Stimulated activated CD8-positive, alpha-beta memory T cell treated with anti-CD3 and anti-CD28 coated beads, Interleukin-7, amount 100 ng/mL, for 24 hours (primary cell): ENCODE measurements at places on chromosomes 7 and 10.

- no peak for DNase-seq
Observed at GRCh38 chr10:75987616-75988015, 556.2 kb downstream of the LRMDA start.

DNA sequence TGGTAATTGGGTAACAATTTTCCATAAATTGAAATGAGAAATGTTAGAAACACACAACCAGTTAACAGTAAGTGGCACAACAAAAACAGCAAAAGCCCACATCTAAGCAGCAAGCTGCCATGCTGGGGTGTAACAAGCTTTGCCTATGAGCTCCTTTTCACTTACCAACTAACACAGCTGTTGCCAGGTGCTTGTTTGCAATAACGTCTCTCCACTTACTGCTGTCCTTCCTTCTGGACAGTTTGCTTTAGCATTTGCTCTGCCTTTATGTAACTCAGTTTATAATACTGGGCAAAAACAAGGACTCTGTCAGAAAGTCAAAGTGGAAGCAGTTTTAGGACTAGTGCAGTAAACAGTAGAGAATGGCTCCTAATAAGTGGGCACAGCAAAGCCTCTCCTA, 740.9 kb downstream of the POM121L12 start:
- no peak for DNase-seq

DNA sequence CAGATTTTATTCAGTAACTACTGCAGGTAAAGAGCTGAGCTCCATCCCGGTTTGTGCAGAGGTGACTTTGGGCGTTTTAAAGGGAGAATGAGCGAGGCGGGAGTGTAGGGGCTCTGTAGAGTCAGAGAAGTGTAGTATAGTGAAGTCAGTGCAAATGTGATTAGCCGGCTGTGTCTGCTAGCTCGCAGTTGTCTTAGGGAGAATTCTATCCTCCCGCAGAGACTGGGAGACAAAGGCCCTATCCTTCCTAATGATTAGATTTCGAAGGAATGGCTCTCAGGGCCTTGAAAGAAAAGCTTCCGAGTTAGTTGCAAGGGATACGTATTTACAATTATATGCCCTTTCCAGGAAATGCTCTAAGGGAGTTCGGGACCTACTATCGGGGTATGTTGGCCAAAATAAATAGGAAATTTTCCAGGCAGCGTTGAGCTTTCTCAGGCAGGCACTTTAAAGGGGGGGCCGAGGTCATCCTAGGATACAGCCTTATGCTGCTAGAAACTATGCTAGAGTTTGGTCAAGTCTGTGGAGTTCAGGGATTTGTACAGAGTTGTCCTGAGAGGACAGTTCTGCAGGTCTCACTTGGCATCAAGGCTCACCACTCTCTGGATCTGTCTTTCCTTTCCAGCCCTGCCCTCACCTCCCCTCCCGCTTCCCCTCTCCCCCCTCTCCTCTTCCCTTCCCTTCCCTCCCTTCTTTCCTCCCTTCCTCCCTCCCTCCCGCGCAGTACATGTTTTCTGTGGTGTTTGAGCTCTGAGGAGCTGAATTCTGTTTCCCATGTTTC, 825 bp downstream of the MRPL32 start:
- DNase-seq = no peak

GRCh38 chr7:142352543-142352942, 94.7 kb upstream of the PRSS58 start:
- DNase-seq = no peak

- no peak for DNase-seq
Observed at GRCh38 chr10:14261336-14261735, 69.4 kb downstream of the FRMD4A start.

GRCh38 chr10:92384741-92385140, 93.8 kb downstream of the MARCHF5 start:
- DNase-seq = no peak

GRCh38 chr10:4062072-4062471, 277.1 kb upstream of the KLF6 start:
- DNase-seq = no peak

- no peak for DNase-seq
Observed at GRCh38 chr10:33334153-33334804, at the start of gene NRP1. NRP1 (minus strand) TSS chr10:33334667; CDS start chr10:33334382, 285 bp downstream.

DNA sequence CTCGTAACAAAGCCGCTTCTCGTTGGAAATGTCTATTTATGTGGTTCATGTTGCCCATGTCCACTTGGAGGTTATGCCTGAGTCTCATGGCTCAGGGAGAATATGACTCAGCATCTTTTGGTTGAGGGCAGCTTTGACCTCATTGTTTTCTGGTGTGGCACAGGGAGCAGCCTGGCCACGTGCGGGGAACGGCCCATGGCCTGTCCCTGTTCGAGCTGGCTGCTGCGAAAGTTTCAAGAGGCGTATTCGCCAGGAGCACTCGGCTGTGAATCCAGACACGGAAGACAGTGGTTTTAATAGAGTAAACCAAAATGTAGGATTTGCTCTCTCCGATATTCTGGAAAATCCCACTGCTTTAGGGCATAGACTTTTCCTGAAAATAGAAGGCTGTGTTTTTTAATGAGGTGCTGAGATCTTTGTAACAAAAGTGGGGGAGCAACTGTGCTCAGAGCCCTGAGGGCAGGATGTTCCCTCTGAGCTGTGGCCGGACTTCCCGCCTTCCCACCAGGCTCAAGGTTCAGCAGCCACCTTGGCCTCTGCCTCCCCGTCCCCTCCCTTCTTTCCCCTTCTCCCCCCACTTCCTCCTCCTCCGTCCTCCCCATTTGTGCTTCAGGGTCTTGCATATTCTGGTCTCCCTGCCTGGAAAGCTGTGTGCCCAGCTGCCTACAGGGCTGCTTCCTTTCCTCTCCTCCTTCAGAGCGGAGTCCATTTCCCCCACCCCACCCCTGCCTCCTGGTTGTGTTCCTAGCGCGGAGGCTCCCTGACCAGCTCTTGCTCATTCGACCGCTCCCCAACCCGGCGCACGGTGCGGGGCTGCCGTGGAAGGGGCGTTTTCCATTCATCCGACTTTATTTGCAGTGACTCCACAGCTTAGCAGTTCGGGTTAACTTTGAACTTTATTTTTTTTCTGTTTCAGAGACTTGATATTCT, 642.0 kb downstream of the SDK1 start:
- DNase-seq = no peak

DNA sequence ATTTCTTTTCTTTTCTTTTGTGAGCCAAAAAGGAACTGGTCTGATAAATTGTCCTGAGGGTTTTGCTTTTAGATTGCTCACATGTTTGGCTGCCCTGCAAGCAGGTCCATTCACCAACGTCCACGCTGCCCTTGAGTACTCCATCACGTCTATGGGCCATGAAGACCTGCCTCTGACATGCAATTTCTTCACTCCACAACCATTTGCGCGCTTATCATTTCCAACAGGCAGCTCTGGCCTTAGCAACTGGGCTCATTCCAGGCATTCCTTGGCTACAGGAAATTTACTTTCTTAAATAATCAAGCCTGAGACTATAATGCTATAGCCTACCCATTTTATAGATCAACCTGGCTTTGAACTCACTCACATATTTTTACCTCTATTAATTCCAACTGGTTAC, 408.3 kb upstream of the C7orf33 start:
- DNase-seq = no peak

GRCh38 chr7:36013246-36014014, 139.6 kb upstream of the EEPD1 start:
- DNase-seq = no peak

DNA sequence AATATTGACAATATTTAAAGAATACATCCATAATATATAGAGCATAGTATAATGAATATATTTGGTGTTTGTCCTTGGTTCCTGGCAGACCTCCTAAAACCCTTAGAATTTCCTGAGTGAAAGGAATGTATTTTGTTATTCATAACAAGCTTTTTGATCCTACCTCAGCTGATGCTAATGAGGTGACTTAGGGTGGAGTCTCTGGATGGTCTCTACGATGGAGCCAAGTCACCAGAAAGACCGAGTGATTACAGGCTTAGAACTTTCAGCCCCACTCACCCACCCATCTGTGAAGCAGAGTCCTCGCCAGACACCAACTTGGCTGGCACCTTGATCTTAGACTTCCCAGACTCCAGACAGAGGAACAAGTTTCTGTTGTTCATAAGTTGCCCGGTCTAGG, 35.9 kb downstream of the UPF2 start:
- DNase-seq = no peak

DNA sequence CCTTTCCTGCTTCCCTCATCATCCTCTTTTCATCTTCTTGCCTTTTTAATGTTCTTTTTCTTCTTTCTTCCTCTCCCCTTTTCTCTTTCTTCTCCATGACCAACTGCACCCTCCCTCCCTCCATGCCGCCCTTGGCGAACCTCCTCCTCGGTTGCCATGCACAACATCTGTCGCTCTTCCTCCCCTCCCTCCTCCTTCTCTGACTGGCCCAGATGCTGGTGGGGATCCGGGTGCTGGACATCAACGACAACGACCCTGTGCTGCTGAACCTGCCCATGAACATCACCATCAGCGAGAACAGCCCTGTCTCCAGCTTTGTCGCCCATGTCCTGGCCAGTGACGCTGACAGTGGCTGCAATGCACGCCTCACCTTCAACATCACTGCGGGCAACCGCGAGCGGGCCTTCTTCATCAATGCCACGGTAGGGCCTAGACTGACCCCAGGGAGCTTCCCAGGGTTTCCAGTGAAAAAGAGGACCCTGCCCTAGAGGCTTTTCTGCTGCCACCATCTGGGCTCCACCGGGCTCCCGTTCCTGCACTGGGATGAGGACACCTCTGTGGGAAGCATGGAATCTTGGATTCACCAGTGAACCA, 11.5 kb upstream of the VSIR start:
- no peak for DNase-seq

- DNase-seq = no peak
Observed at GRCh38 chr7:87204933-87205332, 14.6 kb downstream of the TMEM243 start.

DNA sequence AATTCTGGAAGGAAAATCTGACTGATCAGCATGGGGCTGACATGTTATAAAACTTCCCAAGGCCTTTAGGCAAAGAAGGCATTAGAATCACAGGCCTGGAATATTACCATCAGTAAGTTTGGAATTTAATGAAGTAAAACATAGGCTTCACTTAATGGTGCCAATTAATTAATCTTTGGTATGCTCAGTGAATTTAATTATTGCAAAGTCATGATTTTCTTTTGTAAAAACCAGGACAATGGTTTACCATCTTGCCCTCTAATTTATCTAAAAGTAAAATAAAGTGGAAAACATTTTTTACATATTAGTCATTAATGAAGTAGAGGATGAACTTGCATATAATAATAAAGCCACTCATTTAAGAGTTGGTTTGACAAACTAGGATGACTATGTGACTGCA, 220.3 kb downstream of the SEC23IP start:
- DNase-seq = no peak

DNA sequence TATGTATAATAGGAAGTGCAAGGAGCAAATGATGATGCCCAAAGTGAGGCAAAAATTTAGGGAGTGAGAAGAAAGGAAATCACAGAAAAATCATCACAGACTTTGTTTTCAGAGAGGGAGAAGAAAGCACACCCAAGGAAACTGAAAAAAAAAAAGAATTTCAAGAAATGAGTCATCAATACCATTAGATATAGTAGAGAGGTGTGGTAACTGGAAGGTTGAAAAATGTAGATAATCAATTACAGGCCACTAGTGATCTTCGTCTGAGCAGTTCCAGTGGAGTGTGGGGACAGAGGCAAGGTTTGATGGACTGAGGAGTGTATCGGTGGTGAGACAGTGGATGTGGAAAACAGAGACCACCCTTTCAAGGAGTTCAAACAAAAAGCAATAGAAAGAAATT, 31.7 kb downstream of the ASB4 start:
- DNase-seq = no peak

DNA sequence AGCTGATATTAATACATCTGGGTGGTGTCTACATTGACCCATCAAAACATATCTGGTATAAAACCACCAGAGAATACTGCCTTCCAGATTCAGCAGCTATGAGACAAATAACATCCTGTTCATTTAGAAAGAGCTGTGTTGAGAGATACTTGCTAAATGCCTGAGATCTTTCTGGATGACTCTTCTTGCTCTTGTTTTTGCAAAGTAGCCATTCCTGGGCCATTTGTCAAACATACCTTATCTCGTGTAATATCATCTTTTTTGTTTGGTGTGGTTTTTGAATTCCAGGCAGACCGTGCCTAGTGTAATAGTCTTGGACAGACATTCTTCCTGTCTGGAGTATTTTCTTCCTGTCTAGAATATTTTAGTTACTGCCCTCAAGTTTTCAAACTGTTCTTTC, 74.7 kb upstream of the PRR15 start:
- no peak for DNase-seq
